ELR (cell line): ENCODE measurements at places on chromosomes 6 and 20.

DNA sequence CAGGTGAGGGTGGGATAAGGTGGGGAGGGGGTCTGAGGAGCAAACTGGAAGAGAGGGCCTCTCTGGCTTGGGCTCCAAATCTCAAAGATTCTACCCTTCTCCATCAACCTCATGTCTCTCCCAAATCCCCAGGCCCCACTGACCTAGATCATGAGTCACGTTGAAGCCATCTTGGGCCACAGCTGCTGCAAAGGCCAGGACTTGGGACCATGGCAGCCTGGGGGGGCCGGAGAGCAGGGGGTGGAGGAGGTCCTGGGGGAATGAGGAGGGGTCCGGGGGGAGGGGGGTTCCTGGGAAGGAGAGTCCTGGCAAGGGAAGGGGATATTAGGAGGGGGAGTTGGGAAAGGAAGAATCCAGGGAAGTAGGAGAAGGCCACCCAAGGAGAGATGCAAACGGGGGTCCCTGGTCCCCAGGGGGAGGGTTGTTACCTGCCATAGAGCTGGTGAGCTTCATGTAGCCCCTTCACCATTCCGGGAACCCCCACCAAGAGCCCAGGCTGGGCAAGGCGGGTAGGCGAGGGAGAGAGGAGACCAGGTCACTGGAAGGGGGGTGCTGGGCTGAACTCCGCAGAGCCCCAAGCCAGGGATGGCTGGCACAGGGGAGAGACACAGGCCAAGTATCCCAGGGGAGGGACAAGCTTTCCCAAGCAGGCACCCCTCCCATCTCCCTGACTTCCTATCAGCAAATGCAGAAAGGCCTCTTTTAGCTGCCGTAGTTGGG, 12.7 kb downstream of the GGT7 start:
- DNase-seq = no peak

GRCh38 chr6:150617062-150617461, 17.4 kb downstream of the PLEKHG1 start:
- DNase-seq = no peak

GRCh38 chr20:45372646-45373352, 5.3 kb downstream of the TP53TG5 start:
- DNase-seq = no peak

GRCh38 chr6:158330016-158330415, 17.8 kb downstream of the TULP4 start:
- no peak for DNase-seq
